ENCODE measurements at places on chromosomes 5 and 9.

DNA sequence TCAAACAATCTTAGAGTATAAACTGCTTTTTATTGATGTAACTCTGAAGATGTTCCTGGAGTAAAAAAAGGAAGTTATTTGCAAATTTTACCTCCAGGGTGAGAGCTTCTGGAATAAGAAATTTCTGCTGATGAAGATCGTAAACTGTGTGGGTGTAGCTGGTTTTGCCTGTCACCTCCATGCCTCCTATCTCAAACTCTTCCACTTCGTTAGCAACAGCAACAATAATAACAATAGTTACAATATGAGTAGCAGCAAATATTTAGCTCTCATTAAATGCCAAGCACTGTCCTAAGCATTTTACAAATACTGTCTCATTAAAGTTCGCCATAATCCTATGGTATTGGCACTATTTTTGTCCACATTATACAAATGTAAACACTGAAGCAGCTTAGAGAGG, 57.9 kb downstream of the GCNT1 start:
- DNase-seq: no peak

- DNase-seq: peak; percentile 33
Observed at GRCh38 chr9:113993838-113994540, 84.1 kb downstream of the AMBP start.

GRCh38 chr5:181223729-181224389, 778 bp downstream of the TRIM41 start:
- DNase-seq: no peak

DNA sequence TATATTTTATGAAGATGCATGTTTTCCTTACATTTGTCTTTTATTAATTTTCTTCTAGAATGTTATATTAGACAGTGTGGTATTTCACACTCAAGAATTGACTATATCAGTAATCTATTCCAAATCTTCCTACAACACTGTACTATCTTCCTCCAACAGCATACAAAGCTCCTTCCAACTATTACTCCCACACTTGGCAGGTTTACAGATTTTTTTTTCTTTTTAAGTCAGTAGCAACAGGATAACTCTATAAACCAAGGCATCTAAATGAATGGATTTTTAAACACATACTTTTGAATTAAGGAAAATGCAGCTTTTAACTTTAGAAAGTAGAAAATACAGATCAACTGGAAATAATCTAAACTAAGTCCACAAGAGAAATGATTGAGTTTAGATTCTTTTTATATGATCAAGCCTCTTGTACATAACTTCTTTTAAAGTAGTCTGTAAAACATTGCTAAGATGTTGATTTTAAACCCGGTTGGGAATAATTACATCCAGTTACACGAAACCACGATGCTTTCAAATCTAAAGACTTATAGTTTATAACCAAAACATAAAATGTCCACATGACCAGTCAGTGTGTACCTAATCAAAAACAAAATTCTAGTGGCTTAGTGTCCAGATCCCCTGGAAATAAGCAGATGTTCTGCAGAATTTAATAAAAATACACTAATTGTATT, 281.6 kb downstream of the ADAMTS6 start:
- DNase-seq: no peak

DNA sequence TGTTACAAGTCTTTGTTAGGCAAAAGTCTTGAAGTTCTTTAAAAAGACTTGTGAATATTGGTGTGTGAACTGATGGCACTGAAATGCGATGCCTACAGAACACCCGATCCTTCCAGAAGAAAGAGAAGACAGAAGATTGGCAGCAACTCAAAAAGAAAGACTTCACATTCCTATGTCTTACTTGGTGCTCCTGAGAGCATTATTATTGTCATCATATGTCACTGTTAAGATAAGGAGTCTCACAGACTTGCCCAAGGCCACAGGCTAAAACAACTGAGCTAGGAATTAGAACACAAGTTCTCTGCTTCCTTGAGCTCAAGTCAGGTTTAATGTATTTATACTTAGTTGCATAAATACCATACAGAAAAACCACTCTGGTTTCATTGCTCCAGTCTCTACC, 198.0 kb downstream of the PARP8 start:
- DNase-seq: no peak

DNA sequence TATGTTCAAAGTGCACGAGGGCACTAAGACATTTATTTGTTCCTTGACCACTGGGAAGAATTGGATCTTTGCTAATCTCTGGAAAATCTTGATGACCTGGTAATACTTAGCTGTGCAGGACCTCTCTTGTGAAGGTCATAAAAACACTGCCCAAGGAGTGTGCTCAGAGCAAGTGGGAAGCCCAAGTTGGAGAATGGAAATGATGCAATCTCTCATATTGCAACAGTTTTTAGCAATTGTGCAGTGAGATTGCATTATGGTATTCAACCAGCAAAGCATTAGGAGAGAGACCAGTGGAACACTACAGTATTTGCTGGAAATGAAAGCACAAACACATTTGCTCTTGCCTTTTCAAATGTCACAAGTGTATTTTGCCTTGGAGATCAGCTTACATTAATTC, 34.5 kb downstream of the TXNDC8 start:
- no peak for DNase-seq

DNA sequence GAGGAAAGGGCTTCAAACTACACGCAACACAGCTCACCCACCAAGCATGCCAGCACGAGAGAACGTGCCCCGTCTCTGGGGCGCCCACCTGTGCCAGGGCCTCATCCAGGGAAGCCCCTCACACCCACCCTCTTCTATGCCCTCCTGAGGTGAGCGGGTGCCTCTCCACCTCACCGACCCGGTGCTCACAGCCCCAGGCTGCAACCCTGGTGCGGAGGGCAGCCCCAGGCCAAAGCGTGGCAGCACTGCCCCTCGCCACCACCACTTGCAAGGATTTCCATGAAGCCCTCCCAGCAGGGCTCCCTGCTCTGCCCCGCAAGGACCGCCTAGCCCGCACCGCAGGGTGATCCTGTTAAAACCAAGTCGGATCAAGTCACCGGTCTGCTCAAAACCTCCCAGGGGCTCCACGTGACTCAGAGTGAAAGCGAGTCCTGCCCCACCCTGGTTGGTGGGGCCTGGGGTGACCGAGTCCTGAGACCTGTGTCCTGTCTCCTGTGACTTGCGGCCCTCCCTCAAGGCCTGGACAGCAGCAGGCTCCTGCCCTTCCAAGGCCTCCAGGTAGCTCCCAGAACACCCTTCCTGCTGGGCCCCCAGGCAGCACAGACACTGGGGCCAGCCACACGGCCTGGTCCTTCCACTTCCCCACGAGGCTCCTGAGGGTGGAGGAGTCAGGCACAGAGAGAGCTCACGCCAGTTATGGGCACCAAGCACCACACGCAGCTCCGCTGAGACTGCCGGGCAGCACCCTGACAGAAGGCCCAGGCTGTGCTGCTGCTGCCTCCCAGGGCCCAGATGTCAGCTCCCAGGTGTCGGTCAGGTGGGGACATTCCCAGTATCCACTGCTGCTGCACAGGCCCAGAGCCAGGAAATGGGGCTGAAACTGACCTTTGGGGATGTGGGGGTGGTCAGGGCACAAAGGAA, 12.7 kb downstream of the BRD3 start:
- DNase-seq: no peak

Measured in nucleus accumbens (tissue), 56 donors.